GDM1 (cell line): ENCODE measurements at places on chromosomes 2 and 18.

- DNase-seq: no peak
These were observed 304.4 kb downstream of the GULP1 start for GRCh38 chr2:188596054-188596453.

DNA sequence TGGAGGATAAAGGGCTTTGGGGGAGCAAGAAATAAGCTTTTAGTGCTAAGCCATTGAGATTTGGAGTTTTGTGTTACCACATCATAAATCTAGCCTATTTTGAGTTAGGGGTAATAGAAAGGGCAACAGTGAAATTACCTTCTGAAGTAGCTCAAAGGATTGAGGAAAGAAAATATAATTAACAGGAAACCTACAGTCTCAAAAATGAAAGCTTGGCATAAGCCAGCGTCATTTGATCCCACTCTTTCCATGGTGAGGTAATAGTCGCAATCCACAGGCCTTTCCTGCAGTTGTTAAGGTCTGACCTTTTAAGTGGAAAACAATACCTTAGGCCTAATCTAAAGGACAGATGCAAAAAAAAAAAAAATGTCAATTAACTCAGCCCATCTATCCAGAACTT lies 182.7 kb downstream of the UXS1 start:
- DNase-seq: no peak

DNA sequence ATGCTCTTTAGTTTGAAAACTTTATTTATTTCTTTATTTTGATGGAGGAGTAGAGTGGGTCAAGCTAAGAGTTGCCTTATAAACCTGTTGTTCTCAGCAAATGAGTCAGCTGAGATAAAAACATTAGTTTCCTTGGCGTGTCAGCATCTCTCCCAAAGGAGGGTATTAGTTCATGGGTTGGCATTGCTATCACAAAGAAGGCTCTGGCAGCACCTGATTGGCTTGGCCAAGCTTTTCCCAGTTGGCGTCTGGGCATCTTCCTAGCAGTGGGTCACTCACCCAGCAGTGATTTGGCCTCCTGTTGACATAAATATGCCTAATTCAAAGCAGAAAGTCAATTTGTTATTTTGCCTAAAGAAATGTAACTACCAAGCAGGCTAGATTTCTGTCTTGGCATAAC lies 200.7 kb upstream of the TNP1 start:
- DNase-seq: no peak

GRCh38 chr2:12685145-12685544 lies 31.6 kb upstream of the TRIB2 start:
- no peak for DNase-seq

- DNase-seq: no peak
These were observed 116.0 kb upstream of the ETAA1 start for GRCh38 chr2:67281101-67281500.

DNA sequence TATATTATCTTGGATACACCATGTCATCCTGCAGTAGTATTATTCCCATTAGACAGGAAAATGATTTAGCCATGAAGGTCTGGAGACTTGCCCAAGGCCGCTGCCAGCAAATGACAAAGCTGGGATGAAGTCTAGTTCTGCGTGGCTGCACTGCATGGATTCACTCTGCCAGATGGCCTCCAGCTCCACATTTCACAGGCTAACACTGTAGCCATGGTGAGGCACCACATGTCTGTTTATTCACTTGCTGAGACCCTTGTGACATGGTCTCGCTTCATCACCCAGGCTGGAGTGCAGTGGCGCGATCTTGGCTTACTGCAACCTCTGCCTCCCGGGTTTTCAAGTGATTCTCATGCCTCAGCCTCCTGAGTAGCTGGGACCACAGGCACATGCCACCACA lies 31.5 kb upstream of the SCG2 start:
- DNase-seq: no peak

GRCh38 chr18:853471-853870 lies 41.4 kb upstream of the YES1 start:
- DNase-seq: no peak

GRCh38 chr2:143515318-143515717 lies 386.1 kb downstream of the ARHGAP15 start:
- DNase-seq: no peak
